ENCODE measurements at places on chromosomes 3 and 15. TPM values are rescaled to one million over a fixed set of nuclear protein-coding genes. Genes with fewer than 3 reads are reported as not detected.

The DAPK2 gene
- 0.69 TPM for total RNA-seq

The CCDC39 gene
- total RNA-seq: not detected

The CCNB2 gene
- total RNA-seq: 49.8 TPM

GRCh38 chr3:120472121-120472844 is 21.5 kb upstream of the FSTL1 start:
- DNase-seq: no peak

DNA sequence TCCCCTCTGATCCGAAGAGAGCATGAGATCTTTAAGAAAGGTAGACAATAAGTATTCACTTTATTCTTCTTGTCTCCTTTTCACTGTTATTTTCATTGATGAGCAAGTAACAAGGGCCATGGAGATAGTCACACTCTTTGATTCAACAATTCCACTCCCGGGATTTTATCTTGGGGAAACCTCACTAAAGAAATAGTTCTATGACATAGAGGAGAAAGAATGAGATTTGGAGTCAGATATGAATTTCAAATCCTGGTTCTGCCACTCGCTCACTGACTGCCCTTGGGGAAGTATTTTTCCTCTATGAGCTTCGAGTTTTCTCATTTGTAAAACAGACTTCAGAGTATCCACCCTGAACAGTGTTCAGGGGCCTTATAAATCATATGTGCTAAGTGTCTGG is 514.6 kb downstream of the NLGN1 start:
- DNase-seq: no peak

DNA sequence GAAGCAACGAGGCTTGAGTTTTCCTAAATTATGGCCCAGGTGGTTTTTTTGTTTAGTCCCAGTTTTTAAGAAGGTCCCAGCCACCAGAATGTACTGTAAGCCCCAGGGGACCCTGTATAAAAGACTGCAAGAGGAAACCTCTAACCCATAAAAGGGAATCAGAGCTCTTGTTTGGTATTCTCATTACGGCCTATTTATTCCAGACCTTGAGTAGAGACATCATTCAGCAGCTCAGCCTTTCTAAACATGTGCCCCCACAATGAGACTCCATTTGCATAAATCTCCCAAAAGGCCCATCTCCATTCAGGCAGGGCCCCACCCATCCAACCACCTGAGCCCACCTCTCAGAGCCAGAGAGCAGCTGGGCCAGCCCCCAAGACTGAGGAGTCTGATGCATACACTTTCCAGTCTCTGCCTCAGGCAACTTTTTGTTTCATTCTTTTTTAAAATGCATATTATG is 25.7 kb downstream of the ZDHHC3 start:
- no peak for DNase-seq

- DNase-seq: no peak
Observed at GRCh38 chr3:174342941-174343501, 516.1 kb upstream of the NAALADL2 start.

GRCh38 chr15:40739047-40739446 is 16.0 kb downstream of the RMDN3 start:
- DNase-seq: no peak
